Stimulated activated CD4-positive, alpha-beta T cell treated with anti-CD3 and anti-CD28 coated beads, Interleukin-12 subunit alpha, Interleukin-12 subunit beta, amount 100 ng/mL, for 24 hours (primary cell): ENCODE measurements at places on chromosomes 1 and 21.

GRCh38 chr1:236416165-236416564, 22.1 kb downstream of the EDARADD start:
- no peak for DNase-seq

DNA sequence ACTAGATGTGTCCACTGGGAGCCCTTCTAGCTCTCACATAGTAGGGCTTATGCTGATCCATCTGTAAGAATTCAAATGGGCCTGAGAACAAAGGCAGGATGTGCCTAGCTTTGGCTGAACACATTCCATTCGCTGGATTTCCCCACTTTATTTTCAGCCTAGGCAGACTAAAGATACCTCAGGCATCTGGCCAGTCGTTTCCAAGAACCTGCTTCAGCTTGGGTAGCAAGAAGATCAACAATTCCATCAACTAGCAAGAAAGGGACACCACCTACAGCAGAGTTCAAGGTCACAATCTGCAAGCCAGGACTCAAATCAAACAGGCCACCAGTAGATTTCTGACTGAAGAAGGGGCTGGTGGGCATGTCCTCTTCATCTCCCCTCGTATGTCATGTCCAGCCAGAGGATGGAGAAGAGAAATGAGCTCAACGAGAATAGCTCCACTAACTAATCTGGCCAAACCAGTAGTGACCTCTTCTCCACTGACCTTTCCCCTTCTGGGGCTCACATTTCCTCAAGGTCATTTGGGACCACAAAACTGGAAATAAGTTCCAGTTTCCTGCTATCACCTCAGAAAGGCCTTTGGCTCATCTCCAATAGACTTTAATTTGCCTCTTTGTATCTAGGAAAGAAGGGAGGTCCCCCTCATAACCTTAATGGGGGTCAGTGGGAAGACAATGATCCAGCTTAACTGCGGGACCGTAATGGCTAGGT, 14.2 kb downstream of the TXNIP start:
- no peak for DNase-seq

DNA sequence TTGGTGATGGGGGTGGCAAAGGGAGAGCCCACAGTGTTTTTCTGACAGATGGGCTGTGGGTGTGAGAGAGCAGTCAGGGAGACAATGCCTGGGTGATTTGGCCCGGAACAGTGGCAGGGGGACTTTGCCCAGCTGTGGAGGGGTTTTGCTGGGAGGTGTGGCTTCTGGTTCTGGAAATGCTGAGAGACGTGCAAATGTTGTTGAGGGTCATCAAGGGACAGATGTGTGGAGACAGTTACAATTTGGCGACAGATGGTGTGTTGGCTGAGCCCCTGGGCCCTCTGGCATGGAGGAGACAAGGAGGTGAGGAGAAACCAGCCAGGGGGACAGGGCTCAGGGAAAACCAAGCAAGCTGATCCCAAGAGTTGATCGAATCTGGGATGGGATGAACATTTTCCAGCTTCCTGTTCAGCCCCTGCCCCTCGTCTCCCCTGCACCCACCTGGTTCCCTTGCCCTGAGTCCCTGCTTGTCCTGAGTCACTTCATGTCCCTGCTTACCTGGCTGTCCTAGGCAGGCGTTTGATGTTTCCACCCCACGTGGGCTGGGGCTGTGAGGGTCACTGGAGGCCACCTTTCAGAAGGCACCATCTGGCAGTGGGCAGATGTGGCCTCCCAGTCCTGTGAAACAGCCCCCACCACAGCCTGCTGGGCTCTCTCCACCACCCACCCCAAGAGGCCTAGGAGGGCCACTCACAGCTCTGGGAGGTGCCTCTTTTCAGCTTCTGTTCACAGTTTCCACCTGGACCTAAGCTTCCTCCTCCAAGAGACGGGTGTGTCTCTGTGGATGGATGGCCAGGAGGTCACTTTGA, 15.8 kb upstream of the ZNF678 start:
- DNase-seq, result no peak

DNA sequence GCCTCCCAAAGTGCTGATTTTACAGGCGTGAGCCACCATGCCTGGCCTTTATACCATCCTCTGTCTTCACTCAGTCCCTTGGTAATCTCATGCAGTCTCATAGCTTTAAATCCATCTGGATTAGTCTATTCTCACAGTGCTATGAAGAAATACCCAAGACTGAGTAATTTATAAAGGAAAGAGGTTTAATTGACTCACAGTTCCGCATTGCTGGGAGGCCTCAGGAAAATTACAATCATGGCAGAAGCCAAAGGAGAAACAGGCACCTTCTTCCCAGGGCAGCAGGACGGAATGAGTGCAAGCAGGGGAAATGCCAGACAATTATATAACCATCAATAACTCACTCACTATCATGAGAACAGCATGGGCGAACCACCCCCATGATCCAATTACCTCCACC, 49.1 kb upstream of the CPLANE2 start:
- DNase-seq, result no peak

DNA sequence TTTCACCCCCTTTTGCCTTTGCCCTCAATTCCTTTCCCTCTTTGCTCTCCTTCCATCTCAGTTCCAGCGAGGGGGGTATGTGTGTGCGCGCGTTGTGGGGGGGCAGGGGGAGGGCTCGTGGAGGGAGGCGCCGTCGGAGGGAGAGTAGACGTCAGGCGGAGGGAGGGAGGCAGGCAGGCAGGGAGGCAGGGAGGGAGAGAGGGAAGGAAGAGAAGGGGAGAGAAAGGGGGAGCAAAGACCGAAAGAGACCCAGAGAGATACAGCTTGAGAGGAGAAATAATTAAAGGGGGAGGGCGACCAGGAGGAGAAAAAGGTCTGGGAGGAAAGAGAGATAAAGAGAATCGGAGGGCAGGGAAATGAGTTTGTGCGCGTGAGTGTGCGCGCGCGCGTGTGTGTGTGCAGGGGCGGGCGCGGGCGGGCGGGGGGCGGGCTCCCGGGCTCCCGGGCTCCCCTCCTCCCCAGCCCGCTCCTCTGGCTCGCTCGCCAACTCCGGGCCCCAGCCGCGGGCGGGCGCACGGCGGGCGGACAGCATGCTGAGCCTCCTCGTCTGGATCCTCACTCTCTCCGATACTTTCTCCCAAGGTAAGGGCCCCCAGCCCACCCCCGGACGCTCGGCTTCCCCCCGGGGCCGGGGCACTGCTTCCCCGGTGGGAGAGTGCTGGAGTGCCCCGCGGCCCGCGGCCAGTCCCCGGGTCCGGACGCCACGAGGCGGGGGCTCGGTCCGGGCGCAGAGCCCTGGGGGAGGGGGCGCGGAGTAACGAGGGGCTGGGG, at the start of gene KIRREL1:
KIRREL1 (plus strand) TSS at position 499 of the 771 bp plus-strand sequence; CDS start at position 531, 32 bp downstream.
- DNase-seq, result no peak
